ENCODE measurements at places on chromosomes 4 and X. TPM values are rescaled to one million over a fixed set of nuclear protein-coding genes. Genes with fewer than 3 reads are reported as not detected.

DNA sequence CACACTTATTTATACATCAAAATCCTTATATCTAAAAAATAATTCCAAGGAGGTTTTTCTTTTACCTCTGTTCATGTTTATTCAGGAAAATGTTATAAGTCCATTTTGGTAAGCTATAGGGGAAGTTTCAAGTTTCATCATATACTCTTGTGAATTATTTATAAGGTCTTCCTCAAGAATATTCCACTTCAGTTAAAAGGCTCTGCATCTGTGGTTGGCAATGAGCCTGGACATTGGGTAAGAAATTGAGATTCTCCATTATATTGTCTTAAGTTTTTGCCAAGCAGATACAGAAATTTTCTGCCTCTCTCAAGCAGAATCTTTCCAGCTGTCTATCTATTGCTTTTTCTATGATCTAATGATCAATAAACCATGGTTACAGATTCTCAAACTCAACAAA, 641.9 kb downstream of the NLGN4X start:
- H3K4me3 ChIP-seq, result no peak overlapping the region
- no peak overlapping the region for H3K27ac ChIP-seq
- H3K36me3 ChIP-seq, result no peaks in the 10 kb centered on the region
- no peaks in the 10 kb centered on the region for H3K27me3 ChIP-seq
- DNase-seq, result no peak
- peaks cover under 1% of the 10 kb centered on the region for H3K4me1 ChIP-seq

- H3K27me3 ChIP-seq, result no peaks in the 10 kb centered on the region
- peaks cover 9% of the 10 kb centered on the region for H3K4me1 ChIP-seq
- H3K27ac ChIP-seq, result no peak overlapping the region
- H3K4me3 ChIP-seq, result no peak overlapping the region
These were observed 57.8 kb upstream of the GPRIN3 start for GRCh38 chr4:89365375-89365774.

The DIPK2B gene
- 0.21 TPM for total RNA-seq

The ADGRG4 gene
- total RNA-seq, result not detected

DNA sequence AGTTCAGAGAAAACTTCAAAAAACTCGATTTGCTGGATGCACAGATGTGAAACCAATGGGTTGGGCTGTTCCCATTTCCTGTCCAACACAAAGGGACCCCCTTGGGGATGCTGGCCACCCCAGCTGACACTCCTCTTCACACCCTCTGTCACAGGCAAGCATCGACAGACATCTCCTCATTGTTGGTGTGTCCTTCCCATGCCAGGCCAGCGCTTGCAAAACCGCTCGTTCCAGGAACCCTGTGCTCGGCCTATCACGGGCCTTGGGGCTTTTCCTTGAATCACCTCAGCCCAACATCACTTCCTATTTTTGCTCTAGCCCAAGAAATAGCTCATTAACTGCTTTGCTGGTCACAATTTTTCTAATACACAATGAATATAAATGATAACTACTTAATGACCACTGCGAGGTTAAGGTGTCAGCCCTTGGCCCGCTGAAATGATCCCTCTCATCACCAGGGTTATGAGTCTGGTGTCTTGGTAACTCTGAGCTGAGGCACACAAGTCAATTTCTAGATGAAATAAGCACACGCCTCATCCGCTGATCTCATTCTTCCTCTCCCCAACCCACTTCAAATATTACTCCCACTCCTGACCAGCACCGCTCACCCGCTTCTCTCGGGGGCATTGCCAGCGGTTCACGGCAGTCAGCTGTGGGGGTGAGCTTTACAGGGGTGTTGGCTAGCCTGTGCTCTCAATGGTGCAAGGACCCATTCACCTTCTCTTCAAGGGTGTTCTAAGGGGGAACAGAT, 32.3 kb downstream of the BCOR start:
- H3K36me3 ChIP-seq, result peaks cover 45% of the 10 kb centered on the region
- H3K4me1 ChIP-seq, result no peaks in the 10 kb centered on the region
- no peak overlapping the region for H3K4me3 ChIP-seq

DNA sequence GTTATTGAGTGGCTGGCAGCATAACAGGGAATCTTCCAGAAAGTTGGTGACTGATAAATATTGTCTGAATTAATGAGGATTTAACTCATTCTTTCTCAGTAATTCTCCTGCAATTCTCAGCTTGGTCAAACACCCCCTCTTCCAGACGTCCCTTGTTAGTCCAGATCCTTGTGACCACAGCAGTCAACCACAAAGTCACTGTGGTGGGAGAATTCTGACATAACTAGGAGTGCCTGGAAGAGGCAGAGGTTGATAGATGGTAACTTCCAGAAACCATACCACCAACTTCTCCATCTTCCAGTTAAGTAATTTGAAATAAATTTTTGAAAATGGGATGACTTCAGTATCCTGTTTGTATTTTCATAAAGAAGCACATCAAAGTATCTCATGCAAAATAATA, 90.1 kb downstream of the CEP44 start:
- no peak overlapping the region for H3K27ac ChIP-seq
- H3K4me1 ChIP-seq, result no peaks in the 10 kb centered on the region
- H3K27me3 ChIP-seq, result no peaks in the 10 kb centered on the region
- no peaks in the 10 kb centered on the region for H3K36me3 ChIP-seq
- H3K4me3 ChIP-seq, result no peak overlapping the region
- no peak for DNase-seq

The DCTD gene
- total RNA-seq, result 55.4 TPM

The ZNF711 gene
- 11.4 TPM for total RNA-seq

DNA sequence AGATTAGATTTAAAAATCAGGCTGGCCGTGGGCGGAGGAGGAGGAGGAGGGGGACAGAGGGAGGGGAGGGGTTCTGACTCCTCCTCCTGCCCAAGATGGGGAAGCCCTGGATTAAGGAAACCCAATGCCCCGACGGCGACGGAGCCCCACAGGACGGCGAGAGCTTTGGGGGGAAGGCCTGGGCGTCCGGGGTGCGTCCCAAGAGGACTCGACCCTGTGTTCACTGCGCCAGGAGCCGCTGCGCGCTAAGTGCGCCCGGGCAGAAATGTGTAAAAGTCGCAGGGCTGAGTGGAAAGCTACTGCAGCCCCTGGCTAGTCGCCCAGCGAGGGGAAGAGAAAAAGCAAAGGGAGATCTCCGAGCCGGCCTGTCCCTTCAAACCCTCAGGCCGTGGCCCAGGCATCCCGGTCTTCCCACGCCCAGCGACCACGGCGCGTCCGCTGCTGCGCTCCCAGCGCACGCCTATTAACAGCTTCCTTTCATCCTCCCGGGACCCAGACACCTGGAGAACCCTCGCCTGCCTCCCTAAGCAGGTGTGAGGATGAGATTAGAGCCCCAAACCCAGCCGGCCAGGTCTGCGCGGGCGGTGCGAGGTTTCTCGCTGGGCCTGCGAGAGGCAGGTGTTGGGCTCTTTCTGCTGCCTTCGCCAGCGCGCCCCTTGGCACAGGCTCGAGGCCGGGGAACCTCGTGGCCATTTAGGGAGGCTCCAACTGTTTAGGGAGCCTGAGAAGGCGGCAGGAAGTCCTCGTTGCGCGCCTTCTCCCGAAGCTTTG, 1.4 kb upstream of the RPS6KA3 start:
- no peaks in the 10 kb centered on the region for H3K36me3 ChIP-seq
- H3K27ac ChIP-seq, result no peak overlapping the region
- DNase-seq, result peak; percentile 21
- no peaks in the 10 kb centered on the region for H3K4me1 ChIP-seq
- peak overlapping the region; percentile 81 for H3K4me3 ChIP-seq

DNA sequence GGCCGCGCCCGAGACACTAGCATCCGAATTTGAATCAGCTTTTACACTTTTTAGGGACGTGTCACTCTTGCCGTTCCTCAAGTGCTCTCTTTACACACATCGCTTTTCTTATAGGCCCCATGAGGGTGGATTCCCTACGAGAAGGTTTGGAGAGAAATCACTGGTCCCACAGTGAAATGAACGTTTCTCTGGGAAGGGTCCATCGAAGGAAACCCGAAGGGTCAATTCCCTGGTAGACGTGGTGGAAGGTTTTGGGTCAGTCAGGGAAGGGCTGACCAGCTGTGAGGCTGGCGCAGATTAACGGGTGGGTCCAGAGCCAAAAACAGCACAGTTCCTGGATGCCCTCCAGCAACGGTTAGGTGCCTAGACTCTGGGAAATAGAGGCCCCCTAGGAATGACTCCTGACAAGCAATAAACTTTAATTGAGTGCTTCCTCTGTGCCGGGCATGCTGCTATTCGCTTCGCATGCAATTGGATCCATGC, 35.9 kb downstream of the ETDC start:
- H3K27me3 ChIP-seq, result no peaks in the 10 kb centered on the region
- no peaks in the 10 kb centered on the region for H3K4me1 ChIP-seq
- peak; percentile 67 for DNase-seq
- no peaks in the 10 kb centered on the region for H3K36me3 ChIP-seq
- H3K27ac ChIP-seq, result no peak overlapping the region

The SMIM10L2A gene
- total RNA-seq, result 17.2 TPM

GRCh38 chr4:183349673-183350072, 27.4 kb upstream of the CLDN24 start:
- no peaks in the 10 kb centered on the region for H3K36me3 ChIP-seq
- H3K27ac ChIP-seq, result no peak overlapping the region
- no peaks in the 10 kb centered on the region for H3K4me1 ChIP-seq
- DNase-seq, result no peak
- H3K4me3 ChIP-seq, result no peak overlapping the region

DNA sequence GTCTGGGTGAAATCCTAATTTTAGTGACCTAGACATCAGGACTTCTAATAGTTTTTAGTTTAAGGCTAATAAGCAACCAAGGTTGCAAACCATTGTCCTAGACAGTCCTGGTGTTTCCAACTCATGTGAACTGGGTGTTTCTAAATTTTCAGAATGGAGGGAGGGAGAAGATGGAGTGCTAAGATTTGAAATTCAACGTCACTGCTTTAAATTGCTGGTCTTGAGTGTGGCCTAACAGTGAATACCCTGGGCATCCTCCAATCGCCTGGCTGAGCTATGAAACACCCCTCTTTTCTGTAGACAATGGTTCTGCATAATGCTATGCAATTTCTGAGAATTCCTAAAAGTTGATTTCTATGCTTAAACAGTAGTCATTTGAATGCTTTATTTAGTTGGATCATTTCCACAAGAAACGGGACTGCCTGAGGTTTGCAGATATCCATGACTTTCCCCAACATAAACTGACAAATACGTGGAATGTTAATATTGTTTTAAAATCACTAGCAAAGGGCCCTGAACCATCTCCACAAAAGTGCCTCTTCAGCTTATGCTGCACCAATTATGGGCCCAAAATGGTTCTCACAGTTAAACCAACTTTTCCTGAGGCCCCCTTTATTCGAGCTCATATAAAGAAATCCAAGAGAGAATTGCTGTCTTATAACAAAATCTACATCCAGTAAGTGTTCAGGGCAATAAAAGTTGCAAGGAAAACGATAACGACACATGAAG, 1.1 kb downstream of the FBXL5 start:
- H3K27ac ChIP-seq, result peak overlapping the region; percentile 98
- peak; percentile 83 for DNase-seq
- H3K36me3 ChIP-seq, result no peaks in the 10 kb centered on the region
- H3K4me3 ChIP-seq, result peak overlapping the region; percentile 91

- no peaks in the 10 kb centered on the region for H3K36me3 ChIP-seq
- H3K4me1 ChIP-seq, result no peaks in the 10 kb centered on the region
- H3K27me3 ChIP-seq, result no peaks in the 10 kb centered on the region
- DNase-seq, result no peak
- H3K27ac ChIP-seq, result no peak overlapping the region
These were observed 558.2 kb upstream of the GNPDA2 start for GRCh38 chr4:45284400-45285085.

The PGRMC2 gene
- 14.0 TPM for total RNA-seq

The TLL1 gene
- 0.04 TPM for total RNA-seq

All from cardiac muscle cell (in vitro differentiated cells and primary cell).